ENCODE measurements at places on chromosomes 12 and 14. TPM values are rescaled to one million over a fixed set of nuclear protein-coding genes. Genes with fewer than 3 reads are reported as not detected.

Gene B4GALNT3
- total RNA-seq: 22.1 TPM

Gene C12orf54
- not detected for total RNA-seq

Gene RNASE7
- total RNA-seq: not detected

Gene GLIPR1L2
- 0.92 TPM for total RNA-seq

Gene SLC4A8
- 0.71 TPM for total RNA-seq

Gene DDX55
- total RNA-seq: 8.5 TPM

All from left cardiac atrium (tissue), 4 donors.